ENCODE measurements at places on chromosomes 1 and 21.

- DNase-seq: no peak
These were observed 123.7 kb downstream of the SMYD2 start for GRCh38 chr1:214404571-214405213.

- peak; percentile 22 for DNase-seq
These were observed 12.8 kb downstream of the PDE9A start for GRCh38 chr21:42666023-42666747.

DNA sequence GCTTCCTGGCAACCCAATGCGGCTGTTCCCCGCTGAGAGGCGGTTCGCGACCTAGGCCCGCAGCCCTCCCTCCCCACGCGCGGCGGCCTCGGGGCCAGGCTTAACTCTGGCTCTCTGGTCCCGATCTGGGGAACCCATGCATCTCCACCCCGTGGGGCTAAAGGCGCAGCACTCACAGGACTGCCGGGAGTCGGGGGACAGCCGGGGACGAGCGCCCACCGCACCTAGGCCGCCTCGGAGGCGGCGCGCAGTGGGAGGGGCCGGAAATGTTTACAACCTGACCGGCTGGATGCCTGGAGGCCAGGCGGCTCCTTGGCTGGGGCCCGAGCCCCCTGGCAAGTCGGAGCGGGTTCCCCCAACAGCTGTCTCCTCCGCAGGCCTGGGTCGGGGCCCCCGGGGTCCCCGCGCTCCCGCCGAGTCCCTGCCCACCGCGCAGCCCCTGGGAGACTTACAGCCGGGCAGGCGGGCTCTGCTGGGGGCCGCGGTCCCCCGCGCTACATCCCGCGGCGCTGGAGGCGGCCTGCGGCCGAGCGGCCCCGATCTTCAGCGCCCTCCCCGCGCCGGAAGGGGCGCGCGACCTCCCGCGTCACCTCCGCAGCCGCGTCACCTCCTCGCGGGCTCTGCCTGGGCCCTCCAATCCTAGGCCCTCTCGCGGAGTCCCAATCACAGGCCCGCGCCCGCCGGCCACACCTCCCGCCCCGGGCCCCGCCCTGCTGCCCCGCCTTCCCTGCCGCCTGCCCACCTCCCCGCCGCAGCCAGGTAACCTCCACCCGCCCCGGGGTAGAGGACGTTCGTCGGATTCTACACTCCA, at the start of gene ADIPOR1:
Gene ADIPOR1, minus strand, starts transcription at position 580 of the 811 bp plus-strand sequence. CDS start 7,242 bp downstream, outside the sequence.
- DNase-seq: peak; percentile 91

- DNase-seq: no peak
These were observed 15.9 kb upstream of the SKI start for GRCh38 chr1:2212274-2212531.

DNA sequence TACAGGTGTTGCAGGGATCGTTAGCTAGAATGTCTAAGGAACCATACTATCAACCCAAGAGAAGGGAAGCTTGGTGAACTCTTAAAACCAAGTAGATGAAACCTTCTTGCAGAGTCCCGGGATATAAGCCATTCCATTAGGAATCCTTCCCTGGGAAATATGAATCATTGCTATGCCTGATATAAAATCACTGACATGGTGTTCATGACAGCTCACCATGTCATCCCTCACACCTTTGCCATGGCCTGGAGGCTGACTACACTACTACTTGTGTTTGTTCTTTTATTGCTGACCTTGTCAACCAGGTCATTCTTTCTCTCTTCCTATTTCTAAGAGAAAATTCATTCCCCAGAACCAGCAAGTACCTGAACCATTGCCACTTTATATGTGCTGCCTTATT, 12.1 kb downstream of the ST6GALNAC3 start:
- DNase-seq: no peak

- no peak for DNase-seq
These were observed 4.4 kb downstream of the PDE9A start for GRCh38 chr21:42657676-42658319.

- DNase-seq: no peak
These were observed 31.4 kb upstream of the CBR3 start for GRCh38 chr21:36103434-36103833.

DNA sequence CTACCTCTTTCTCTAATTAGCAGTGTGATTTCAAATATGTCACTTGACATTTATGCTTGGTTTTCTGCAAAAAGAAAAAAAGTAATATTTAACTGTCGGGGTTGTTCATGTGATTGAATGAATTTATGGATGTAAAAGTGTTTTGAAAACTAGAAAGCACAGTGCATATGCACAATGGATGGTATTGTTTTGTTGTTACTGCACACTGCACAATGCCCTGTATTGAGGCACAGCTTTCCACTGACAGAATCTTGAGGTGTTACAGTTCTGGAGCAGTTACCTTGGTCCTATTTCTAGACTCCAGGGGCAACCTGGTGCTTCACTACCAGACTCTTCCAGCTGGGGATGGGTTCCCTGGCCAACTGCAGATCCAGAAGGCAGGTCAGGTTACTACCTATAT, 116.8 kb upstream of the L1TD1 start:
- DNase-seq: no peak

DNA sequence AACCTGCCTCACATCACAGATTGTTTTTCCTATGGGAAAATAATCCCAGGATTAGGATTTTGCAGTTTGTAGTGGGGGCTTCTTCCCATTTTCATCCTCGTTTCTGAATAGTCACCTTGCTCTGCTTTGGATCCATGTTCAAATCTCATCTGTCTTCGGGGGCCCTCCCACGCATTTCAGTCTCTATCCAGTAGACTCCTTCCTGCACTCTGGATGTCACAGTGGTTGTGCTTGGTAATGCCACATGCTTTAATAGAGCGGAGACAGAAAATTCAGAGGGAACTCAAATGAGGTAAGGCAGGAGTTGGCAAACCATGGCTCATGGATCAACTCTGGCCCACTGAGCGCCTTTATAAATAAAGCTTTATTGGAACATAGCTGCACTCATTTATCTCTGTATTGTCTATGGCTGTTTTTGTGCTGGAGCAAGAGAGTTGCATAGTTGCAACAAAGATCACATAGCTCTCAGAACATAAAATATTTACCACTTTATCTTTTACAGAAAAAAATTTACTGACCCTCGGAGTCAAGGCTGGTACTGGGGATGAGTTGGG, 101.0 kb downstream of the SPATA46 start:
- no peak for DNase-seq

DNA sequence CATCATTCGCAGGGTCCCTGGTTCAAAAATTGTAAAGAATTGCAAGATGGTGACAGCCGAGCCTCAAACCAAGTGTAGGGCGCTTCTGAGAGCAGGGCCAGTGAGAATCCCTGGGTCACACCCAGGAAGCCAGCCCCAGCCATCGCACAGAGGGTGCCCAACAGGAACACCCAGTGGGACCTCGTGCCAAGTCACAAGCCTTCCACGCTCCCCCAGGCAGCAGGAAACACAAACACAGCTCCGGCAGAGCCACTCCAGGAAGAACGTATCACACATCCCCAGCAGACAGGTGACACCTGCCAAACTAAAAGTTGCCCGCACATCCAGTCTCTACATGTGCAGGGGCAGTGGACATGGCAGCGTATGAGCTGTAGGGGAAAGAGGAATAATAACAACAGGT, 20.2 kb downstream of the DHRS3 start:
- no peak for DNase-seq

DNA sequence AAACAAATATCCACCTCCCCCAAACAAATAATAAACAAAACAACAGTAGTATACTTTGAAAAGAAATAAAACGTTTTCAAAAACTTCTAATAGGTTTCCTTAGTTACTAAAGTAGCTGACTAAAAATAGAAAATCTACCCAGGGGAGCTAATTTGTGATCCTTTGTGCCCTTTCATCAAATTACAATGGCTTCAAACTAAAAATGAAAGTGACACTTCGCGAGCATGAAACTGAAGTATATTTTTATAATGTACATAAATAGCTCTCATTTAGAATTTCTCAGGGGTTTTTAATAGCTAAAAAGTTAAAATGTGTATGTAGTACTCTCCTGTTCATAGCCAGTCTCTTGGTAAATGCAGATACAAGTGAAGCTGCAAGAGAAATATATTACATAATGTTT, 78.4 kb downstream of the BRINP3 start:
- DNase-seq: no peak
